ENCODE measurements at places on chromosomes 7 and 10. TPM values are rescaled to one million over a fixed set of nuclear protein-coding genes. Genes with fewer than 3 reads are reported as not detected.
A peak's percentile ranks its signal among the peaks of the same experiment; 100 is the strongest.

GRCh38 chr7:8214244-8214824 is 47.6 kb downstream of the ICA1 start:
- H3K36me3 ChIP-seq, result no peaks in the 10 kb centered on the region
- H3K27ac ChIP-seq, result no peak overlapping the region
- H3K4me3 ChIP-seq, result no peak overlapping the region
- no peaks in the 10 kb centered on the region for H3K27me3 ChIP-seq
- DNase-seq, result no peak
- no peaks in the 10 kb centered on the region for H3K4me1 ChIP-seq

ANKIB1 gene
- 42.1 TPM for total RNA-seq

GRCh38 chr10:97184971-97185325 is 811 bp downstream of the SLIT1 start:
- H3K27me3 ChIP-seq, result peaks cover 39% of the 10 kb centered on the region
- no peak overlapping the region for H3K4me3 ChIP-seq
- H3K36me3 ChIP-seq, result no peaks in the 10 kb centered on the region
- peaks cover 6% of the 10 kb centered on the region for H3K4me1 ChIP-seq
- no peak for DNase-seq

DNA sequence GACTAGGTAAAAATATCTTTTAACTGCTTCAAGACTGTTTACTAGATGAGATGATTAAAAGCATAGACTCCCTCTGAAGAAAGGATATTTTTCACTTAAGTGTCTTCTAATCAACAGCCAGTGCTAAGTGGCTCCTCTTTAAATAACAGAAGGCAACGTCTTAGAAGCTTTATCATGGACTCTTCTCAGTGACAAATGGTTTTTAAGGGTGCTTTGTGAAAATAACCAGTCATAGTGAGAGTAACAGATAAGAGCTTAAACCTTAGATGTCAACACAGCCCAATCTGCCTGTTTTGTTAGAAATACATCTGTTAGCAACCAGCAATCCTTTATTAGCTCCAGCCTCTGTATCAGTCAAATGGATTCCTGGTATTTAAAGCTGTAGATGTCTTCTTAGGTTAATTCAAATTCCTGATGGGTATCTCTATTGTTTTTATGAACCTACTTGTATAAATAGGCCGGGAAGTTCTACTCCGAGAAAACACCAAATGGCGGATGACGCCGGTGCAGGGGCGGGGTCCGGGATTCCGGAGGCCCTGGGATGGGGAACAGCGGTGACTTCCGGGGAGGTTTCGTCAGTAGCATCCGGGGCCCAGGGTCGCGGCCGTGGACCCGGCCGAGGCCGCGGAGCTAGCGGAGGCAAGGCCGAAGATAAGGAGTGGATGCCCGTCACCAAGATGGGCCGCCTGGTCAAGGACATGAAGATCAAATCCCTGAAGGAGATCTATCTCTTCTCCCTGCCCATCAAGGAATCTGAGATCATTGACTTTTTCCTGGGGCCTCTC is 285.4 kb downstream of the GPR37 start:
- no peak for DNase-seq
- H3K36me3 ChIP-seq, result no peaks in the 10 kb centered on the region
- H3K4me1 ChIP-seq, result no peaks in the 10 kb centered on the region
- H3K4me3 ChIP-seq, result no peak overlapping the region
- H3K27me3 ChIP-seq, result no peaks in the 10 kb centered on the region

- no peak overlapping the region for H3K4me3 ChIP-seq
- H3K36me3 ChIP-seq, result peaks cover 63% of the 10 kb centered on the region
- H3K27me3 ChIP-seq, result no peaks in the 10 kb centered on the region
- no peaks in the 10 kb centered on the region for H3K4me1 ChIP-seq
- DNase-seq, result no peak
- no peak overlapping the region for H3K27ac ChIP-seq
Measured at GRCh38 chr7:149616898-149617297, 119.3 kb upstream of the ZNF746 start.

DNA sequence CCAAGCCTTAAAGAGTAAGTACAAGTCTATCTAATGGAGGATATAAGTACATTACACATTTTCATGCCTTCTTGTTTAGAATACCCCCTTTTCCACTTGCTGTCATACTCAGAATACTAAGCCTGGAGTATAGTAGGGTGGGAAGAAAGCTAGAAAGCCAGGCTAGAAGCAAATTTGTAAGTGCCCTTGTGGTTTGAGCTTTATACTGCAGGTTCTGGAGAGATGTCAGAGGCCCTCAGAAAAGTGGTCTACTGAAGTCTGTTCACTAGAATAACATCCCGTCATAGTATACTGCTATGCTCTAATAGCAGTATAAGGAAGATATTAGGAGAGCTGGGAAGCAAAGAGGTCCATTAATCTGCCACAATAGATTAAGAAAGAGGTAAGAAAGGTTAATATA is 62.7 kb downstream of the HPSE2 start:
- no peaks in the 10 kb centered on the region for H3K36me3 ChIP-seq
- no peak for DNase-seq
- no peak overlapping the region for H3K4me3 ChIP-seq
- H3K27ac ChIP-seq, result no peak overlapping the region
- H3K27me3 ChIP-seq, result no peaks in the 10 kb centered on the region

GRCh38 chr10:44393051-44393630 is 8.2 kb upstream of the CXCL12 start:
- no peaks in the 10 kb centered on the region for H3K27me3 ChIP-seq
- H3K4me1 ChIP-seq, result no peaks in the 10 kb centered on the region
- no peak overlapping the region for H3K4me3 ChIP-seq
- no peak overlapping the region for H3K27ac ChIP-seq
- no peaks in the 10 kb centered on the region for H3K36me3 ChIP-seq

DNA sequence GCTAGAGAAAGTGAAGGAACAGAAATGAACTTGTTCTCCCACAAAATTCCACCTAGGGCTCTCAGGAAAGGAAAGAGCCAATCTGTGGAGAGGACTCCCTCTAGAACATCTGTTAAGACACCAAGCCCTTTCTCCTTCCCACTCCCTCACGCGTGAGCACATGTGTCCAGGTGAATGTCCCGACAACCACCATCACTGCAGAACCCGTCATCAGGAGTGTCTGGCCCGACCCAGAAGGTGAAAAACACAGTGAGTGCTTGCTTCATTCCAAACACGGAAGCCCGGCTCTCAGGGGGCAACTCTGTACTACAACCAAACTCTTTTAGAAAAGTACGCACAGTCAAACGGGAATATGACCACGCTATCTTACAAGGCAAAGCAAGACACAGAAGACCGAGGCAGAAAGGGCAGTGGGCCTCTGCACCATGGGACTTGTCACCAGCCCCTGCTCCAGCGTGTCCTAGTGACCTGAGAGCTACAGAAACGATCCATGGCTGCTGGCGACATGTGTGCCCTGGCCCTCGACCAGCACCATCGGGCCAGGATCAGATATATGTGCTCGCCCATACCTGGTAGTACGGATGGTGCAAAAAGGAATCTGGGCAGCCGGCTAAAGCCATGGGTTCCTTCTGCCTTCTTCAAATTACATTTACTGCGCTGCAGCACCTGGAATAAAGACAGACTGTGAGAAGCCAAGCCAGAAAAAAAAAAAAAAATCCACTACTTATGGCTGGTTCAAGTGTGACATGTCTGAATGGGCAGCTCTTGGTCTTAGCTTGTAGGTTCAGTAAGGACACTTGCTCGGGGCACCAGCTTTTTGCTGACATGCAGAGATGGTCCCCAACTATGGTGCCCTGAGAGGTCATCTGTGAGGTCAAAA is 50.8 kb downstream of the GRB10 start:
- H3K4me3 ChIP-seq, result no peak overlapping the region
- no peaks in the 10 kb centered on the region for H3K27me3 ChIP-seq
- no peaks in the 10 kb centered on the region for H3K36me3 ChIP-seq
- no peak overlapping the region for H3K27ac ChIP-seq

DNA sequence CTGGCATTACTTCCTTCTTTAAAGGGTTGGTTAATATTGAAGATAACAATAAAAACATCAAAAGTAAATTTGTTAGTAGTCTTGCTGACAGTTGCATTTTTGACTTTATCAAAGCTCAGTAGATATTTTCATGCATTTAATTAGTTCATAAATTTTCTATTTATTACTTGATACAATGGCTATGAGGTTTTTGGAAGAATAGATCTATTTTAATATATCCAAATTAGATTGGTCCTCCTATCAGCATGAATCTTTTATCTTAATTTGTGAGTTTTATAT is 16.4 kb downstream of the COL1A2 start:
- H3K27me3 ChIP-seq, result no peaks in the 10 kb centered on the region
- no peak for DNase-seq
- H3K27ac ChIP-seq, result no peak overlapping the region
- no peak overlapping the region for H3K4me3 ChIP-seq
- no peaks in the 10 kb centered on the region for H3K4me1 ChIP-seq
- peaks cover 97% of the 10 kb centered on the region for H3K36me3 ChIP-seq

GRCh38 chr7:50791363-50791937 is 8.8 kb upstream of the GRB10 start:
- H3K4me1 ChIP-seq, result no peaks in the 10 kb centered on the region
- no peak overlapping the region for H3K27ac ChIP-seq
- peaks cover 3% of the 10 kb centered on the region for H3K27me3 ChIP-seq
- no peak overlapping the region for H3K4me3 ChIP-seq

- DNase-seq, result no peak
- H3K4me1 ChIP-seq, result peaks cover 14% of the 10 kb centered on the region
- peaks cover 12% of the 10 kb centered on the region for H3K27me3 ChIP-seq
- no peaks in the 10 kb centered on the region for H3K36me3 ChIP-seq
Measured at GRCh38 chr7:48040944-48041652, 5.8 kb downstream of the C7orf57 start.

DNA sequence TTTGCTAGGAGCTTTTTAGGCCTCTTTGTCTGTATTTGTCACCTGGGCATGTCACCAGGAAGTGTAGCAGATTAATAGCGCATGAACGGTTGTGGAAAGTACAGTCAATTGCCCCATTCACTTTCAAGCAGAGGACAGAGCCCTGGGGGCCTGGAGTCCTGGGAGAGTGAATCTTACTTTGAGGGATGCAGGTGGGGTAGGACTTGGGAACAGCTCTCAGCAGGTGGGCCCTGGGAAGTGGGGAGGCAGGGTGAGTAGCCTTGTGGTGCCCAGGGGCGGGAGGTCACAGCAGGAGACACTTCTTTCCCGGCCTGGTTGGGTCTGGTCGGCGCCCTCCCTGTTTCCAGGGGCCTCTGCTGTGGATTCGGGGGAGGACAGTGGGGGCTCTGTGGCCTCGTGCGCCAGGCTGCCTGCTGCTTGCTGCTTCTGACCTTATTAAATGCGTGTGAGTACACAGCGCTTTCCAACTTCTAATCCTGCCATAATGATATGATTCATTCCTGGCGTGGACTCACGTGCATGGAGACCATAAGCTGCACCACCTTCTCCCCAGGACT is 51.6 kb upstream of the AQP1 start:
- no peak for DNase-seq
- no peaks in the 10 kb centered on the region for H3K4me1 ChIP-seq
- H3K27ac ChIP-seq, result no peak overlapping the region
- no peaks in the 10 kb centered on the region for H3K36me3 ChIP-seq
- H3K4me3 ChIP-seq, result no peak overlapping the region

DNA sequence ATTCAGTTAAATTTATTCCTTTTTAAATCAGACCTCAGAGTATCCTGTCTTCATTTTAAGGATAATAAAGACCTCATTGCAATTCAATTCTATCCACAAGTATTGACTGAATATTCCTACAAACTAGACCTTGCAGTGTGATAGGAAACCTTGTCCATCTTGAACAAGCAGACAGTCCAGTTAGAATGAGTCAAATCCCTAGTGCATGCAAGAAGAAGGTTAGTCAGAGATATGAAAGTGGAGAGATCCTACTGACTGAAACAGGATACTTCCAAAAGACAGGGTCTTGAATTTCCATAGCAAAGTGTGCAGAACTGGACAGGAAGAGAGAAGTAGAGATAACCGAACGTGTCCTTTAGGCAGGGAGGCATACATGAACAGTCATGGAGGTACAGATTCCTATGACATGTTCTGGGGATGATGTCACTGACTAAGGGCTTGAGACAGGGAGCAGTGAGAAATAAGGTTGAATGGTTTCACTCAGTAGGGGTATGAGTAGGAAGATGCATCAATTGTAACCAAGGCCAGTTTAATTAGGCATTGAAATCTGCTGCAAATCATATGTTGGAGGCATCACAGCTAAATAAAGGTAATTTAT is 45.2 kb downstream of the PPP1R3A start:
- H3K36me3 ChIP-seq, result no peaks in the 10 kb centered on the region
- H3K4me1 ChIP-seq, result no peaks in the 10 kb centered on the region
- H3K4me3 ChIP-seq, result no peak overlapping the region
- no peak for DNase-seq
- no peak overlapping the region for H3K27ac ChIP-seq

- no peaks in the 10 kb centered on the region for H3K27me3 ChIP-seq
- H3K36me3 ChIP-seq, result no peaks in the 10 kb centered on the region
- H3K27ac ChIP-seq, result no peak overlapping the region
Measured at GRCh38 chr10:5532307-5532605, 7.5 kb downstream of the CALML3 start.

DNA sequence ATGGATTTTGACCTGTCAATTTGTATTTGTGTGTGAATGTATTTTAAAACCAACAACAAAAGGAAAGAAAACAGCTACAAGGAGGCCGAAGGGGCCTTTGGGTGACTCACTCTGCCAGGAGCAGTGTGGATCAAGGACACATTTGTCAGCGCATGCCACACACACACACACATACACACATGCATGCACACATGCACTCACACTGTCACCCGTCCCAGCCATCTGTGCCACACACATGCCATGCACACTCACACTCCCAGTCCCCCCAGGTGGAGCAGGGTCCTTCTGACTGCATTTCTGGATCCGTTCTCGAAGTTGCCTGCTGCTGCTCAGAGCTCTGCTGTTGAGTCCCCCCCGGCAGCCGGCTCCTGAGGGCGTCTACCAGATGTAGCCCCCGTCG is 26.0 kb downstream of the SPOCK2 start:
- no peaks in the 10 kb centered on the region for H3K27me3 ChIP-seq
- peaks cover 15% of the 10 kb centered on the region for H3K4me1 ChIP-seq
- DNase-seq, result no peak
- no peaks in the 10 kb centered on the region for H3K36me3 ChIP-seq
- no peak overlapping the region for H3K27ac ChIP-seq
- H3K4me3 ChIP-seq, result no peak overlapping the region

- peak overlapping the region; percentile 76 for H3K27ac ChIP-seq
- H3K27me3 ChIP-seq, result no peaks in the 10 kb centered on the region
- H3K4me1 ChIP-seq, result peaks cover 20% of the 10 kb centered on the region
- H3K4me3 ChIP-seq, result peak overlapping the region; percentile 15
- DNase-seq, result peak; percentile 75
Measured at GRCh38 chr10:30553626-30554439, 75.7 kb downstream of the LYZL2 start.

DNA sequence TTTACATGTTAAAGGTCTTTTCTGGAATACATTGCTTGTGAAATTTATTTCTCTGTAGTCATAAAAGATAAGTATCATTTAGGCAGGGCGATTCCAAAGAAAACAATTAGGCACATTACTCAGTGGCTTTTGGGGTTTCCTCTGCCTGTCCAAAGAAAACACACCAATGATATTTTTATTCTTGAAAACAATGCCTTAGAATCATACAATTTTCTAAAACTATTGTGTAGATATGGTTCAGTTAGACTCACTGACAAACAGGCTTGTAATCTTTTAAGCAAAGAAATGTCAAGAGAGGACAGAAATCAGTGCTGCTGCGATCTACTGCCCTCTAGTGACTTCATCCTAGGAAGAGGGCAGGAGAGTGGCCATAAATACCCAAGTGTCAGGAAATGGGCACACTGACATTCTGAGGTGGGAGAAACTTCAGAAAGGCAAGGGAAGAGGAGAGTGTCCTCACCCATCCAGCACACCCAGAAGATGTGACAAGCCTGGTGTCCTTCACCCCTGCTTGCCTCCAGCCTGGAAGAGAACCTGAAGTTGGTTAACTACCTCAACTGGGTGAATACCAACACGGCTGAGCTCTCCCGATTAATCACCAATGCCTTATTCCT is 120.5 kb downstream of the GALNT11 start:
- peaks cover 3% of the 10 kb centered on the region for H3K4me1 ChIP-seq
- H3K27ac ChIP-seq, result no peak overlapping the region
- no peak overlapping the region for H3K4me3 ChIP-seq
- peaks cover 69% of the 10 kb centered on the region for H3K36me3 ChIP-seq
- H3K27me3 ChIP-seq, result no peaks in the 10 kb centered on the region

GNGT1 gene
- total RNA-seq, result not detected

Data from A673 (cell line).